SK-MEL-5 (cell line): ENCODE measurements at places on chromosomes 4 and X.

DNA sequence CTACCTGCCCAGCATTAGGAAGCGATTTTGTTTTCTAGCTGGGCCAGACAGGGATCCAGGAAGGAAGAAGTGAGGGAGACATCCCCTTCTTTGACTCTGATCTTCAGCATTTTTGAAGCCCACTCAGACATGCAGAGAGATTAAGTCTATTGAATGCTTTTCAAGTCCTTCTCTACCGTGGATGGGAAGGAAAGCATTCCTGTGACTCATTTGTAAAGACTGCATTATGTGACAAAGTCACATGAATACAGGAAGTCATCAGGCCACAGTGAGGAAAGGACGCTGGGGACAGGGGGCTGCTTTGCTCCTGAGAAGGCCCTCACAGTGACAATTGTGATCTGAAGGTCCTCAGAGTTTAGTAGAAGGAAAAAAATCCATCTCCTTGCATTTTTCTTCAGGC, 67.4 kb upstream of the GBA3 start:
- DNase-seq: peak; percentile 16

- DNase-seq: no peak
These were observed 12.6 kb upstream of the PDE6B start for GRCh38 chr4:612749-613125.

DNA sequence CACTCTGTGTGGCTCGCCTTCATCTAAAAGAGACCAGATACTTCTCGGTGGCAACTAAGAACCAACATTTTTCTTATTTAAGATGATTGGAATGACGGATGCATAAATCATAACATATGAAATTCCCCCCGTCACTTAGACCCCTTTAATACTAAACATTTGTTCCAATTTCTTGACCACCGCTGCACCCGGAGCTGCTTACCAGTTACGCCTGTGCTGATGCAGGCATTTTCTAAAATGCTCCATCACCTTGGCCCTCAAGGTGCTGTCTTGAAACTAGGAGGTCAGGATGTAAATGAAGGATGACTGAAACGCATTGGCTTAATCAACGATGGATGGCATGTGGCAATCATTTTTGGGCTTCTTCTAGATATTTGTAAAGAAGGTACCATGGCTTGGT, 130.0 kb downstream of the CPZ start:
- no peak for DNase-seq

DNA sequence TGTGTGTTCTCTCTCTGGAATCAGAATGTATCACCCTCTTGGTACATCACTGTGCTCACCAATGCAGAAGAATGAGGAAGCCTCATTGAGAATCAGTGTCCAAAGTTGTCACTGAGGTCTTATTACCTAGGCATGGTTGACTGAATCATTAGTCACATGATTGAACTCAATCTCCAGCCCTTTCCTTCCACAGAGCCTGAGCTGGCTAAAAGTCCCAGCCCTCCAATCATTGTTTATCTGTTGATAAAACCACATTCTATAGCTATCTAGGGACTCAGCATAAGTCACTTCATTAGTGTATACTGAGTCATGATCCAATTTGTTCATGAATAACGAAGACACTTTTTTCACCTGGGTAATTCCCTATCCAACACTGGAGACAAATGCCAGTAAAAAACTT, 396.8 kb downstream of the TRAM1L1 start:
- no peak for DNase-seq

DNA sequence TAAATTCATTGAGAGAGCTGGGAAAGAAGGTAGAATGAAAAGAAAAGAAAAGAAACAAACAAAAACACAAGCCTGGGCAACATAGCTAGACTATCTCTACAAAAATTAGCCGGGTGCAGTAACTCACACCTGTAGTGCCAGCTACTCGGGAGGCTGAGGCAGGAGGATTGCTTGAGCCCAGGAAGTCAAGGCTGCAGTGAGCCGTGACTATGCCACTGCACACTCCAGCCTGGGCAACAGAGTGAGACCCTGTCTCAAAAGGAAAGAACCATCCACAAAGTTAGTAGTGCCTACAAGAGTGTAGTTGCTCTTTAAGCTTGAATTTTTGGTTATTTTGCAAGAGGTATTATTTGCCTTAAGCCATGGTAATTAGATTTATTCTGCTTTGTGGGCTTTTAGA, 157.7 kb downstream of the CBR4 start:
- no peak for DNase-seq

- DNase-seq: no peak
These were observed 194.4 kb downstream of the CBR4 start for GRCh38 chr4:168815379-168816345.

- no peak for DNase-seq
These were observed 52.1 kb upstream of the RHOH start for GRCh38 chr4:40144716-40145115.

- DNase-seq: peak; percentile 16
These were observed 339.6 kb upstream of the PCDH10 start for GRCh38 chr4:132809298-132810032.

GRCh38 chr4:78218260-78218659, 161.1 kb downstream of the FRAS1 start:
- no peak for DNase-seq

DNA sequence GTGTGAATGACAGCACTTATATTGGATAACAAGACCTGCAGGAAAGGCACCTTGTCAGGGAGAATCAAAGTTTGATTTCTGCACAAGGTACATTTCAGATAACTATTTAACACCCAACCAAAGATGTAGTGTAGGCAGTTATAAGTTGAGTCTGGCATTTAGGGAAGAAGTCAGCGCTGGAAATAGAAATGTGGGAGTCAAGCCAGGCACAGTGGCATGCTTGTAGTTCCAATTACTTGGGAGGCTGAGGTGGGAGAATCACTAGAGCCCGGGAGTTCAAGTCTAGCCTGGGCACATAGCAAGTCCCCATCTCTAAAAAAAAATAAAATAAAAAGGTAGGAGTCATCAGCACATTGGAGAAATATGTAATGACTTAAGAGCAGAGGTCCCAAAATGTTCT, 295.1 kb downstream of the ZNF674 start:
- no peak for DNase-seq

DNA sequence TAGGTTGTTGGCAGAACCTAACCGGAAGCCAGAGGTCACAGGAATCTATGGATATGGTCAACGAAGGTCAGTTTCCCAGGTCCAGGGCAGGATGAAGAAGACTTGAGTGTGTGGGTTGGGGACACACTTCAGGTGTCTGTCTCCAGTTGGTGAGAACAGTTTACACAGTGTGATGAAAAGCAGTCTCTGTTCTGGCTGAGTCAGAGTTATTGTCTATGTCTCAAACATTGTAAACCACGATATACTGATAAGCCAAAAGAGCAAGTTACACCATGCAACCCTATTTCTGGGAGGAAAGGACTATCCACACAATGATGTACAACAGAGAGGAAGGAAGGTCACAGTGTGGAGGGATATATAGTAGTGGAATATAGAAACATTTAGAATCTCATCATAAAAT, 187.1 kb upstream of the C1QTNF7 start:
- DNase-seq: no peak

- no peak for DNase-seq
These were observed 53.9 kb downstream of the LRP2BP start for GRCh38 chr4:185341841-185342240.

- DNase-seq: no peak
These were observed 19.6 kb downstream of the MSANTD1 start for GRCh38 chr4:3268395-3269104.

DNA sequence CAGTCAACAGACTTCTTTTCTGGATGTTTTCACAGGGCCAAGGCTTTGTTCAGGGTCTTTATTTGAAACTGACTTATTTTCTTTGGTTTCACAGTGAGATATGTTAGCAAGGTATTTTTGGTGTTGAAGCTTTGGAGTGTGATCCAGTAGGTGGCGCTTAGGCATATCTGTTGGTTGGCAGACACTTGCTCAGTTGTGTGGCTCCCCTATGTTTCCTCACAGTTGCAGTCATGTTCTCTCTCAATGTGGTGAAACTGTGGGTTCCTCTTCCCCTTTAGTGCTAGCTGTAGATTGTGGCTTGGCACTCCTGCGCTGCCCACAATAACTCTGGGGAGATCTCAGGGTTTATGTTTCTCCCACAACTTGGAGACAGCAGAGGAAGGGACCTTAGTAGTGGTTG, 460.8 kb downstream of the SLITRK2 start:
- DNase-seq: peak; percentile 38

- DNase-seq: peak; percentile 53
These were observed 54.4 kb upstream of the ACTRT1 start for GRCh38 chrX:128106630-128107029.

- DNase-seq: no peak
These were observed 47.3 kb downstream of the TSPAN5 start for GRCh38 chr4:98610926-98611676.

- DNase-seq: no peak
These were observed 46.1 kb upstream of the EOLA2 start for GRCh38 chrX:149984411-149984810.

- no peak for DNase-seq
These were observed 113.8 kb downstream of the ADRA2C start for GRCh38 chr4:3879681-3880614.

DNA sequence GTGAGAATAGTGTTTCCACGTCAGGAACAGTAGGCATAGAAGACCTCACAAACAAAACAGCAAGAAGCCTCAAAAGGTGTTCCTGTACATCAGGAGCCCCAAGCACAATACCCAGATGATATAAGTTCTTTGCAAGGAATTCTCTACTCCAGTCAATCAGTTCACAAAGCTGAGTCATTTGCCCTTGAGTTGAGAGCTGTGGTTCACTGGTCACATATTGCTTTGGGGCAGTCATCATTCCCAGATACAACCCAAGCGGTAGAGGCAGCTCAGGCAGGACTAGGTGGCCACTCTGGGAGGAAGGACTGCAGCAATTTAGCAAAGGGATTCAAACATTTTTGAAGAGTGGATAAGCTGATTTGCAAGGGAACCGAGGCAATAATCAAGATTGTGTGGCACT, 551.5 kb upstream of the ZFP42 start:
- DNase-seq: no peak

- DNase-seq: no peak
These were observed 105.5 kb upstream of the DDIT4L start for GRCh38 chr4:100295792-100296191.

GRCh38 chr4:10589321-10589720, 95.2 kb downstream of the CLNK start:
- peak; percentile 95 for DNase-seq

GRCh38 chr4:138050601-138051000, 191.5 kb downstream of the SLC7A11 start:
- DNase-seq: no peak

- DNase-seq: no peak
These were observed 8.5 kb downstream of the DLG3 start for GRCh38 chrX:70453024-70453618.

GRCh38 chrX:153920546-153920945, 5.5 kb downstream of the ARHGAP4 start:
- no peak for DNase-seq

DNA sequence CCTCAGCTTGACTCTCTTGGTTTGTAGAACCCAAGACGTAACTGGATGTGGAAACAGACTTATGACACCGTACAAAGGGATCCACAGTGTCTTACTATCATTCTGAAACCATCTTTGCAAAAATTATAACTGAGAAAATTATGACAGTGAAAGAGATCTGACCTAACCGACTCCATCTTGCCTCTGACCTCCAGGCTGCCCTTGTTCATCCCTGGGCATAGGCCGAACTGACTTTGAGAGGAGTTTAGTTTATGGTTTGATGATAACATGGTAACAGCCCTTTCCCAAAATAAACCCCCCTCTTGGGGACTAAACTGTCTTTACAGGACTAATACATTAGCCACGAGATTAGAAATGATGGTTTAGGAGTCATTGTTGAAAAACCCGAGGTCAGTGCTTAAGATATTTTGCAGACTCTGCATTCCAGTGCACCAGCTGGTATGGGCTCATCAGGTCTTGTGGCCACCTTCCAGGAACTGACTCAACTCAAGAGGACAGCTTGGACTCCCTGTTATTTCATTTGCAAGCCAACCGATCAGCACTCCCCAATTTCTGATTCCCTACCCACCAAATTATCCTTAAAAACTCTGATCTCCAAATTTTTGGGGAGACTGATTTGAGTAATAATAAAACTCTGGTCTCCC, 49.6 kb downstream of the CASP3 start:
- no peak for DNase-seq

DNA sequence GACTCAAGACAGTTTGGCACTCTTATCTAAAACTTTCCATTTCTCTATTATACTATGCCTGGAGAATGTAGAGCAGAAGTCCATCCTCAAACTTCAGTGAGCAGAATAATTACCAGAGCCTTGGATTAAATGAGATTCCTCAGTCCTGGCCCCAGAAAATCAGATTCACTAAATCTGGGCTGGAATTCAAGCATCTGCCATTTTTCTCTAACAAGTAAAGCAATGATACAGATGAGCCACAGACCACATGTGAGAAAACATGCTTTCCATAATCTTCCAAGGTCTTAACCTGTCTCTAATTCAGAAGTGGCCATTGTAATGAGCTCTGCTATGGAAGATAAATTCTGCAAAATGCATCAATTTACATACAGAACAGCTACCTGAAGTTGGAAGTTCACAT, 25.4 kb downstream of the SOWAHB start:
- DNase-seq: no peak

DNA sequence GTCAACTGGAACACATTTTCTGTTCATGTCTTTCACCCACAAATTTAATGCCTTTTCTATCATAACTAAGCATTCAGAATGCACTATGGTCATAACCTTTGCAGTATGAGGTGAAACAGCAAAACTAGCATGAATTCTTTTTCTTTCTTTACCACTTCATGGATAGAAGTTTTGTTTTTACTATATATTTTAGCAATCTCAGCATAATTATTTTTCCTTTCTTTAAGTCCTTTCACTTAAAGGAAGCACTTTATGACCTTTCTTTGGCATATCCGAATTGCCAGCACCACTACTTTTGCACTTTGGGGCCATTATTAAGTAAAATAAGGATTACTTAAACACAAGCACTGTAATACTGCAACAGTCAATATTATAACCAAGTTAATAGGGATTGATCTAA, 115.1 kb upstream of the DKK2 start:
- DNase-seq: no peak

- no peak for DNase-seq
These were observed 11.0 kb downstream of the NEIL3 start for GRCh38 chr4:177320721-177321120.

DNA sequence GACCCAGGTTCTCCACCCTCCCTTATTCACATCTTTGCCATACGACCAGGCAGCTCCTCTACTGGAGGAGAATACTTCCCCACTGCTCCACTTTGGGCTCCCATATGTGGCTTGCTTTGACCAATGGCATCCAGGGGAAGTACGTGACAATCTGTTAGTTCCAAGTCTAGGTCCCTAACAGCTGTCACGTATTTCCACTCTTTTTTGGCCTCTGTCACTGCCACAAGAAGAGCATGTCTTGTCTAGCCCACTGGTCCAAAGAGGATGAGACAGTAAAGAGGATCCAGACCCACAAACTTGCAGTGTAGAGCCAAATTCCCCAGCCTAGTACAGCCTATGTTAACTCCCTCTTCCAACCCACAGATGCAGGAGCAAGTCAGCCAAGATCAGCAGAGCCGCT, 49.7 kb upstream of the GATB start:
- no peak for DNase-seq

DNA sequence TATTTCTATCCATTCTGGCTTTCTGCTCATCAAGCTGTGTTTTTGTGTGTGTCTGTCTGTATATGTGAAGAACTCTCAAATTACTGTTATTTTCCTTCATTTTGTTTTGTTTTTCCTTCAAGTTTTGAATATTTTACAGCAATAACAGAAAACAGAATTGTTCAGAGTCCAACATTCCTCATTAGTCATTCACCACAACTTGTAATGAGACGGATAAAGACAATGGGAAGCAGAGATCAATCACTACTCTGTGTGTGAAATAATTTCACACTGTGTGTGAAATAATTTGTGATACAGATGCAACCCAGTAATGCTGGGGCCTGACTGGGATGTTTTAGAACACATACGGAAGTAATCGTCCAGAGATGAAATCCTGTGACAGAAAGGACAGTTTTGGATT, 55.2 kb downstream of the HPGD start:
- DNase-seq: no peak
